ENCODE measurements at places on chromosomes 12 and 14.

DNA sequence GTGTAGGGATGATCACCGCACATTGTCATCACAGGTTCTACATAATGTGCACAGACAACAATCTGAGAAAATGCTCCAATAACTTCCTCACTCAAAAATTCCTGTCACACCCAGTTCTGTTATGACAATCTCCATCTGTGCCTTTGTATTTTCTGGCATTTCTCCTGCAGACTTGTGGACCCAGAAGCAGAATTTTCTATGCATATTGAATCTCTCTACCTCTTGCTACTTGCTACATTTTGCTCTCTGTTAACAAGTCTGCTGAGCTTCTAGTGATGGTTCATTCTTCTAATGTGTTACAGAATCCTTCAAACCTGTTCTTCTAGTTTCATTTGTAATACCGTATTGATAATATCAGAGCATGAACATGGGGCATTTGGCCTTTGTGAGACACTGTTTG, 127.8 kb upstream of the PTPRQ start:
- no peaks in the 10 kb centered on the region for H3K4me1 ChIP-seq
- H3K27ac ChIP-seq, result no peak overlapping the region
- H3K4me3 ChIP-seq, result no peak overlapping the region
- H3K27me3 ChIP-seq, result no peaks in the 10 kb centered on the region
- no peak for DNase-seq

GRCh38 chr14:104423701-104424405, 155.7 kb upstream of the C14orf180 start:
- peaks cover 11% of the 10 kb centered on the region for H3K27me3 ChIP-seq
- H3K36me3 ChIP-seq, result no peaks in the 10 kb centered on the region
- no peak overlapping the region for H3K4me3 ChIP-seq
- no peak for DNase-seq
- H3K27ac ChIP-seq, result no peak overlapping the region

GRCh38 chr14:95981965-95982364, 57.2 kb upstream of the C14orf132 start:
- no peaks in the 10 kb centered on the region for H3K27me3 ChIP-seq
- H3K36me3 ChIP-seq, result no peaks in the 10 kb centered on the region
- no peak overlapping the region for H3K4me3 ChIP-seq
- no peak overlapping the region for H3K27ac ChIP-seq
- DNase-seq, result no peak

DNA sequence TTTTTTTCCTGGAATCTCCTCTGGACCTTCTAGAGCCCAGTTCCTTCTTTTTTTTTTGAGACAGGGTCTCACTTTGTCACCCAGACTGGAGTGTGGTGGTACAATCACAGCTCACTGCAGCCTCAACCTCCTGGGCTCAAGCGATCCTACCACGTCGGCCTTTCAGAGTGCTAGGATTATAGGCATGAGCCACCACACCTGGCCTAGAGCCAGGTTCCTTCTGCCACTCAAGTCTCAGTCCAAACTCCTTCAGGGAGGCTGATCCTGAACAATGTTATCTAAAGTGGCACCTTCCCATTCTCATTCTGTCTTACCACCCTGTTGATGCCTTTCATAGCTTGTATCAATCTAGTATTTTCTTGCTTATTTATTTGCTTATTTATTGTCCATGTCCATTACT, 22.3 kb upstream of the ELK3 start:
- H3K4me3 ChIP-seq, result no peak overlapping the region
- no peaks in the 10 kb centered on the region for H3K36me3 ChIP-seq
- H3K27ac ChIP-seq, result no peak overlapping the region
- H3K4me1 ChIP-seq, result peaks cover 5% of the 10 kb centered on the region

- DNase-seq, result no peak
- H3K4me1 ChIP-seq, result no peaks in the 10 kb centered on the region
- no peak overlapping the region for H3K27ac ChIP-seq
- H3K36me3 ChIP-seq, result peaks cover 12% of the 10 kb centered on the region
- H3K4me3 ChIP-seq, result no peak overlapping the region
- no peaks in the 10 kb centered on the region for H3K27me3 ChIP-seq
Observed at GRCh38 chr12:126819554-126819953, 1447.4 kb upstream of the TMEM132C start.

DNA sequence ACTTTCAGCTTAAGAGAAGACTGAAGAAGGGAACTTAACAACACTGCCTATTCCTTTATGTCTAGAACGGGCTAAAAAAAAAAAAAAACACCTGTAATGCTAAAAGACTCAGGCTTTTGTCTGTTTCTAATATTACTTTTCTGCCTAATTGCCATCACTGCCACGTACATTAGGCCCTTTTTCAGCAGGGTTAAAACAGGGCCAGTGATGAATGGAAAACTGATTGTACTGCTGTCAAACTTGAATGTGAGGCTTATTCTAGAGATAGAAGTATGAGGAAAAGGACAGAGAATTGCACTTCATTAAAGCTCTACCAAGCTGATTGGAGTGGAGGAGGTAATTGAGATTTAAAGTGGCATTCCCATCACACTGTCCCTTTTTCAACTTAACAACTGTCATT, 535.8 kb downstream of the PRKD1 start:
- peaks cover 19% of the 10 kb centered on the region for H3K4me1 ChIP-seq
- H3K4me3 ChIP-seq, result no peak overlapping the region
- no peak for DNase-seq
- no peaks in the 10 kb centered on the region for H3K36me3 ChIP-seq

DNA sequence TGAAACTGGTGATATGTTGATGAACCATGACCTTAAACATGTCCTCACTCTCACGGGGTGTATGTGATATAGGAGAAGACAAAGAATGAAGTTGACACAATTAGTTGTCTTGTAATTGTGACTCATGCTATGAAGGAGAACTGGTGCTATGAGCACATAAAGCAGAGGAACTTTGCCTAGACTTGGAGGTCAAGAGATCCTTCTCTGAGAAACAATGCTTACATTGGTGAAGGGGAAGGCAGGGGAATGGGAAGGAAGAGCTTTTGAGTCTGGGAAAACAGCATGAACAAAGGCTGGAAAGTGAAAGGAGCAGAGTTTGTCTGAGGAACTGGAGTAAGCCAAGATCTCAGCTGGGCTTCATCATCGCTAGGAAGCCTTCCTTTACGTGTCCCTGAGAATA, 83.2 kb downstream of the MYRFL start:
- no peak overlapping the region for H3K27ac ChIP-seq
- no peaks in the 10 kb centered on the region for H3K4me1 ChIP-seq
- DNase-seq, result no peak
- H3K36me3 ChIP-seq, result no peaks in the 10 kb centered on the region
- no peaks in the 10 kb centered on the region for H3K27me3 ChIP-seq

DNA sequence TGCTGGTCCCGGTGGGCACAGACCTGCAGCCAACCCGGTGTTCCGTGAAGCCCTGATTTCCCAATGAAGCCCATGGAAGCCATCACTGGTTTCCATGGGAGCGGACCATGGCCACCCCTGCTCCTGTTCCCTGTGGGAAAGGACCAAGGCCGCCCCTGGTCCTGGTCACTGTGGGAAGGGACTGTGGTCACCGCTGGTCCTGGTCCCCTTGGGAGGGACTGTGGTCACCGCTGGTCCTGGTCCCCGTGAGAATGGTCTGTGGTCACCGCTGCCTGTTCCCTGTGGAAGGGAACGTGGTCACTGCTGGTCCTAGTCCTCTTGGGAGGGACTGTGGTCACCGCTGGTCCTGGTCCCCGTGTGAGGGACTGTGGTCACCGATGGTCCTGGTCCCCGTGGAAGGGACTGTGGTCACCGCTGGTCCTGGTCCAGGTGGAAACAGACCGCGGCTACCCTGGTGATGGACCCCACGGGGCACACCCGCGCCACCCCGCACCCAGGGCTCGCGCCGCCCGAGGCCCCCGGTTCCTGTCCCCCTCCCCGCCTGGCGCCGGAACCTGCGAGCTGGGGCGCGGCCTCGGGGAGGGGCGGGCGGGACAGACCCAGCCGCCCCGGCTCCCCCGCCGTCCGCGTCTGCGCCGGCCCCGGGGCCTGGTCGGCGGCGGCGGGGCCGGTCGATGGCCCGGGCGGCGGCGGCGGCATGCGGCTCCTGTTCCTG, at the start of gene GLT1D1:
GLT1D1 (plus strand) TSS at position 594 of the 715 bp plus-strand sequence; CDS start at position 698, 104 bp downstream.
- H3K4me3 ChIP-seq, result peak within 1 kb of the TSS; percentile 72
- peaks cover 4% of the 10 kb centered on the region for H3K36me3 ChIP-seq
- H3K27me3 ChIP-seq, result peaks cover 8% of the 10 kb centered on the region
- peak; percentile 41 for DNase-seq

GRCh38 chr12:52495389-52495788, 2.3 kb upstream of the KRT6A start:
- no peaks in the 10 kb centered on the region for H3K36me3 ChIP-seq
- no peak overlapping the region for H3K4me3 ChIP-seq
- no peak overlapping the region for H3K27ac ChIP-seq
- peaks cover 5% of the 10 kb centered on the region for H3K27me3 ChIP-seq
- peaks cover 14% of the 10 kb centered on the region for H3K4me1 ChIP-seq

DNA sequence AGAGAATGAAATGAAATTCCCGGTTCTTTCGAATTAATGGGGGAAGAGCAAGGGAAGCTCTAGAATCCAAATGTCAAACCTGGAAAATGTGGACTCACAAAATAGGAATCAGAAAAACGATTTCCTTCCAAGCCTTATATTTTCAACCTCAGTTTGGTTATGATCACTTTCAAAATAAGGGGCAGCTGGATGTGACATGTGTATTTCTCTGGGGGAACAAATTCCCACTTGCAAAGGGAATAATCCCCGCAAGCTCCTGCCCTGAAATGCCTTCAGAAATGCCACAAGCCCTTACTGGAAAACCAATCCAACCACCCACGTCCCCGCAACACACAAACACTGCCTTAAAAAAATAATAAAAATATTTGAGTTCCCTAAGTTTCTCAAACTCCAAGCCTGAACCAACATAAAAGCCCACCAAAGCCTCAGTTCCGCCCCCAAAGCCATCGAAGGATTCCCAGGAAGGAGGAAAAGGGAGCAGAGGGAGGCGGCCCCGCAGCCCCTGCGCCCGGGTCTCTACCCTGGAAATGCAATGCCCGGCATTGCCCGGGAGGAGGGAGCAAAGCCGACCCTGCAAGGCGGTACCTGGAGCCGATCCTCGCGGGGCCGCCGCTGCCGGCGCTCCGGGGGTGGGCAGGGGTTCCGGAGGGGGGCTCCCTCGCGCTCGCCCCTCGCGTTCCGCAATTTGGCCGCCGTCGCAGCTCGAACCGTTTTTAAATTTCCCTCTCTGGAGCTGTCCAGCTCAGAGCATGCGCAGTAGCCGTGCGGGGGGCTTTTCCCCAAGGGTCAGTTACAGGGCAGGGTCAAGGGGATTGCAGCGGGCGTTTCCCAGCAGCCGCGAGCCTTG, at the start of gene FOXN4:
FOXN4 (minus strand) TSS at position 751 of the 847 bp plus-strand sequence. CDS start 963 bp downstream, outside the sequence.
- H3K27me3 ChIP-seq, result peaks cover 13% of the 10 kb centered on the region
- peak; percentile 84 for DNase-seq
- no peaks in the 10 kb centered on the region for H3K36me3 ChIP-seq
- peaks cover 9% of the 10 kb centered on the region for H3K4me1 ChIP-seq

DNA sequence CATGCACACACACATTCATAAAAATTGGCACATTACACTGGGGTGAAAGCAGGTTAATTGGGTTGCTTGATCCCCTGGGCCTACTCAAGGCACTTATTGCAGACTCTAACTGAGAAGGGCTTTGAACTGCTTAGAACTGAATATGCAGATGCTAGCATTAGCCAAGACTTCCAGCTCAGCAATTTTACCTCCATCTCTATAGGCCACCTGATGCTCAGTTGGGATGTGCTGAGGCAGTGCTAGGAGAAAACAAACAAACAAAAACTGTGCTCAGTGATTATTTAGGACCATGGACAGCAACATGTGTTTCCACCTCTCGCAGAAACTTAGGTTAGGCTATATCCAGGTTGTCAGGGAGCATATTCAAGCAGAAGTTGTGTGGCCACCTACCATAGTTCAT, 124.8 kb upstream of the WSCD2 start:
- no peak overlapping the region for H3K27ac ChIP-seq
- H3K27me3 ChIP-seq, result peaks cover 2% of the 10 kb centered on the region
- peaks cover 7% of the 10 kb centered on the region for H3K4me1 ChIP-seq
- H3K4me3 ChIP-seq, result no peak overlapping the region
- no peaks in the 10 kb centered on the region for H3K36me3 ChIP-seq

GRCh38 chr14:23380197-23380914, 3.5 kb downstream of the CMTM5 start:
- peaks cover 4% of the 10 kb centered on the region for H3K36me3 ChIP-seq
- H3K4me1 ChIP-seq, result peaks cover 31% of the 10 kb centered on the region
- DNase-seq, result peak; percentile 42
- peak overlapping the region; percentile 36 for H3K4me3 ChIP-seq

DNA sequence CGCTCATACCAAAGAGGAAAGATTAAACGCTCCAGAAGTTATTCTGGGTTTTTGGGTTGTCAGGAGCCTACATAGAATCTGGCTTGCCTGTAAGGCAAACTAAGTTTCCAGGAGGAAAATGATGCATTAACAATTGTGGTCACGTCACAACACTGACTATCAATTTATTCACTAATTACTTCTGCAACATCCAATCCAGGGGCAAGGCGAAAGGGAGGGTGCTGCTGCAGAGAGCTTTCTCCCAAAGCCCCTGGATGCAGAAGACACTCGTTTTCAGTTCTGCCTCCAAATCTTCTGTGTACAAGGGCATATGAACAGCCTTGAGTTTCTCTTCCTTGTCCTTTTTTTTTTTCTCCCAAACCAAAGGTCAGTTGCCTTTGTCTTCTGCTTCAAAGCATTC, 10.5 kb upstream of the SRRM4 start:
- DNase-seq, result no peak
- H3K36me3 ChIP-seq, result no peaks in the 10 kb centered on the region
- H3K4me3 ChIP-seq, result no peak overlapping the region
- no peaks in the 10 kb centered on the region for H3K4me1 ChIP-seq
- no peak overlapping the region for H3K27ac ChIP-seq

GRCh38 chr12:21818627-21819026, 44.1 kb upstream of the KCNJ8 start:
- peaks cover 2% of the 10 kb centered on the region for H3K27me3 ChIP-seq
- no peak for DNase-seq
- H3K27ac ChIP-seq, result no peak overlapping the region
- no peak overlapping the region for H3K4me3 ChIP-seq
- H3K36me3 ChIP-seq, result no peaks in the 10 kb centered on the region
- H3K4me1 ChIP-seq, result no peaks in the 10 kb centered on the region

DNA sequence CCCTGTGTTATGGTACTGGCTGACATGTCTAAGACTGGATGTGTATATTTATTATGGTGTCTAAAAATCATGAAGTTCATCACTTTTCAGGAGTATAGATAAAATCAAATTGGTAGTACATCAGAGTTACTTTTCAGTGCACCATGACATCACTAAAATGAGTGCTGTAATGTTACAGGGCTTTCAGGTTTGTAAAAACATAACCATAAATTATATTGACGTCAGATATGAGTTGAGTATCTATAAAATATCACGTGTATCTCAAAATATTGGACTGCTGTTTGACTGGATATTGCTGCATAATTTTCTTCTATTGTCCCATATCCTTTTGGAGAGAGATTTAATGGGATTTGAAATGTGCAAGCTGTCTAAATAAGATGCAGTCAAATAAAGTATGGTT, 22.0 kb downstream of the NAA30 start:
- no peaks in the 10 kb centered on the region for H3K4me1 ChIP-seq
- no peak overlapping the region for H3K4me3 ChIP-seq
- no peak for DNase-seq
- no peaks in the 10 kb centered on the region for H3K36me3 ChIP-seq
- no peaks in the 10 kb centered on the region for H3K27me3 ChIP-seq

Measured in glutamatergic neuron (in vitro differentiated cells).